ENCODE measurements at places on chromosomes 6 and 20.

- no peak for DNase-seq
These were observed 368.5 kb upstream of the EPHA7 start for GRCh38 chr6:93787841-93788240.

- DNase-seq, result no peak
These were observed 11.5 kb downstream of the RNF146 start for GRCh38 chr6:127277878-127278843.

DNA sequence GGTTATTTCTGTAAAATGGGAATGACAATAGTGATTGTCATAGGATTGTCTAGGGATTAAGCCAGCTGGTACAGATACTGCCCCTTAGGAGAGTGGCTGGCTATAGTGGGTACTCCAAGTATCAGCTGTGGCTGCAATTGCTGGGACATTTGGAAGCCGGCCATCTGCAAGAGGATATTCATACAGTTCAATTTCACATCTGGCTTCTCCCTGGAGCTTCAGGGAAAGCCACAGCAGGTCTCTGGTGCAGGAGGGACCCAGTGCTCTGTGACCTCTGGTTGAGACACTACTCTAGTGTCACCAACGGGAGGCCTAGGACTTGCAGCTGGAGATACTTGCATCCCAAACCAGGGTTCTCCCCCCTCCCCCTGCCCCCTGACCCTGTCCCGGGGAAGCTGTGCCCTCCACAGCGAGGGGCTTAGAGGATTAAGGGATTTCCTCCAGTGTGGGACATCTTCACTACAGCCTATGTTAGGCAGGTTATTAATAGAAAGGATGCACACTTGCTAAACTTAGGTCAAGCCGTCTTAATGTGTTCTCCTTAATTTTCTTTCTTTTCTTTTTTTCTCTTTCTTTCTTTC lies 2.7 kb downstream of the SLC2A10 start:
- DNase-seq, result no peak

DNA sequence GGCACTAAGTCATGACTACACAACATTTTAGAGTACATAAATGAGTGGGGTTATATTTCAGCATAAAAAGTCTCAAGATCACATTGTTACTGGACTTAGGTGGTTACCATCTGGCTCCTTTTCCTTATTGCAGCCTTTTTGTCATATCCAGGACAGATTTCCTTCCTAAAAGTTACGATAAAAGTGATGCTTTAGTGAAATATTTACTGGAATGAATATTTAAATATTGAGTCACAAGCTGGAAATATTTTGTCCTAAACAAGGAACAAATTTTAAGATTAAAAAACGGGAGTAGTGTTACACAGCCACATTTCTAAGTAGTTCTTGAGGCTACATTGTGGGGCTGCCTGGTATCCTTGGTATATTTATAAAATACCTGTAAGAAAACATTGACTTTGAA lies 52.2 kb downstream of the CDC40 start:
- DNase-seq, result no peak

DNA sequence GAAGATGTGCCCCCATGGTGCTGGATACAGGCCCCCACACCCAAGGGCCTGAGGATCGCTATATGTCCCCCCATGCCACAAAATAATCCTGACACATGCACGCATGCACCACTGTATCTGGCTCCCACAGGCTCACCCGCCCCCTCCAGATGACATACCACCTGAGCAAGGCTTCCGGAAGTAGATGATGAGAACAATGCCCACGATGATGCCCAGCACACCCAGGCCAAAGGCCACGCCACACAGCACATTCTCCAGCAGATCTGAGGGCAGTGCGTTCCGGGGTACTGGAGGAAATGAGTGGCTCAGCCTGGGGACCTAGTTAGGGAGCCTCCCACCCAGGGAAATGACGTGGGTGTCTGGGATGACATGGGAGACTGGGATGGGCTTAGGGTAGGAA lies 3.8 kb downstream of the HLA-DMA start:
- no peak for DNase-seq

DNA sequence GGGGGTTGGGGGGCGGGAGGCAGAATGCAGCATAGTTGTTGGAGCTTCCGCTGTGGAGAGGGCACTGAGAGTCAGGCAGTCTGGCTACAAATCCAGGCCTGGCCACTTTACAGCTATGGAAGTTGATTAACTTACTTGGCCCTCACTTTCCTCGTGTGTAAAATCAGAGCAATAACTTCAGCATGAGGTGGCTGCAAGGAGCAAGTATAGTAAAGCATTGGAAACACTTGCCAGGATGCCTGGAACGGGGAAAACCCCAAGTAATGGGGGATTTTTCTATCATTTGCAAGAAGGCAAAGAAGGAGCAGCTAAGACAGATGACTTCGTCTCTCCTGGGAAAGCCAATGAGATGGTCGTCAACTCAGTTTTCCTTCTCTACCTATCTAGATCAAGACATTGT lies 35.8 kb downstream of the AGPAT4 start:
- no peak for DNase-seq

GRCh38 chr6:5280920-5281319 lies 19.6 kb downstream of the FARS2 start:
- no peak for DNase-seq

DNA sequence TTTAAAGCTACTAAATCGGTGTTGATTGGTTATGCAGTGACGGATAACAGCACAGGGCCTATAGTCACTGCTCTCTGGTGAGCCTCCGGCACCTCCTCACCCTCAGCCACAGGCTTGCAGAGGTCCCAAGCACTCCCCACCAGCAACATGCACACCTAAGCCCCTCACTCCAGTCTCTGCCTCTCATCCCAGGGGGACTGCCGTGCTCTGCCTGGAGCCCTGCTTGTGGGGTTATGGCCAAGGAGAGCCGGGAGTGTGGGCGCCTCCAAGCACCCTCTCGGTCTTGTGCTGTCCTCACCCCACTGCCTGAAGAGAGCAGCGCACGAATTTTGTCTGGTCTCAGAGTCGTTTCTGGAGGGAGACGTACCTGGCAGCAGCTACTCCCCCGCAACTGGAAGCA lies 6.8 kb upstream of the EEF1A2 start:
- no peak for DNase-seq

- no peak for DNase-seq
These were observed 296.2 kb downstream of the RIMS1 start for GRCh38 chr6:72182337-72183246.

DNA sequence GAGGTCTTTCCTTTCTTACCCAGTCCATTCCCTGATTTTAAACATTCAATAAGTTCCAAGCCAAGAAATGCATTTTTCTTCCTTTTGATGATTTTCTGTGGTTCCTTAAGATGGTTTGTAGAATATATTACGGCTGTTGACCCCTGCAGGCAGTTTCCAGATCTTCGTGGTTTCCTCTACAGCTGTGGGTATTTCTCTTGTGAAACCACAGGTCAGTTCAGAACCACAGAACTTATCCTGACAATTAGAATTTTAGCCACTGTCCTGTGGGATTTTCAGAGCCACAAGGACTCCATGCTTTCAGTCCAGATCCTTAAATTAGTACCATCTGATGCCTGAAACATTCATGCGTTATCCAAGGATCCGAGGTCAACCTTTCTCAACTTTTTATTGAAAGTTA lies 29.7 kb upstream of the EXOC2 start:
- DNase-seq, result no peak

DNA sequence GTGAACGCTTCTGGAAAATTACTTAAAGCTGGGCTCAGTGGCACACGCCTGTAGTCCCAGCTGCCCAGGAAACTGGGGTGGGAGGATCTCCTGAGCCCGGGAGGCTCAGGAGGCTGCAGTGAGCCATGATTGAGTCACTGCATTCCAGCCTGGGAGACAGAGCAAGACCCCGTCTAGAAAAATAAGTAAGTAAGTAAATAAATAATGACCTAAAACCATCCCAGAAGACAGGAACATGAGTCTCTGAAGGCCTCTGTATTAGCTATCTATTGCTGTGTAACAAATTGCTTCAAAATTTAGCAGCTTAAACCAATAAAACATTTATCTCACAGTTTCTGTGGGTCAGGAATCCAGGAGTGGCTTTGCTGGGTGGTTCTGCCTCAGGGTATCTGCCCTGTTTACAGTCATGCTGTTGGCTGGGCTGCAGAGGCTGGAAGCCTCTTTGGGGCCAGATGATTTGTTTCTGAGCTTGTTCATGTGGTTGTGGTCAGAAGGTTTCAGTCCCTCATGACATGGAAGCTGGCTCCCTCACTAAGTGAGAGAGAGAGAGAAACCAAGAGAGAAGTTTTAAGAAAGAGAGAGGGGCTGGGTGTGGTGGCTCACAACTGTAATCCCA lies 48.4 kb upstream of the NCOA3 start:
- DNase-seq, result no peak

DNA sequence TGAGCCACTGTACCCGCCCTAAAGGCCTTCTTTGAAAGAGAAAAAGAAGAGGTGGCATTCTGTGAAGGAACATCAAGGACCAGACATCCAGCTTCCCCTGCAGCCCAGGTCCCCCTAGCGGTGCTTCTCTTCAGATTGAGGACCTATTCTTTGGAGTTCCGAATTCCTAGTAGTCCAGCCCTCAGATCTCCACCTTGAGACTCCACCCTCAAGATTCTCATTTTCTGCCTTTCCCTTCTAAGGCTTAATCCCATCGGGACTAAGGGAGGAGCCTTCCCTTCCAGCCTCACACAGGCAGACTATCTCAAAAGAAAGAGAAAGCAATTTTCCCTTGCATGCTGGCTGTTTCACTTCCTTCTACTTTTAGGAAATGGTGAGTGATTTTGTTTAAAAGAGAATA lies 32.5 kb downstream of the MUC22 start:
- no peak for DNase-seq

- DNase-seq, result no peak
These were observed 642 bp downstream of the EEF1A2 start for GRCh38 chr20:63497946-63498935.

DNA sequence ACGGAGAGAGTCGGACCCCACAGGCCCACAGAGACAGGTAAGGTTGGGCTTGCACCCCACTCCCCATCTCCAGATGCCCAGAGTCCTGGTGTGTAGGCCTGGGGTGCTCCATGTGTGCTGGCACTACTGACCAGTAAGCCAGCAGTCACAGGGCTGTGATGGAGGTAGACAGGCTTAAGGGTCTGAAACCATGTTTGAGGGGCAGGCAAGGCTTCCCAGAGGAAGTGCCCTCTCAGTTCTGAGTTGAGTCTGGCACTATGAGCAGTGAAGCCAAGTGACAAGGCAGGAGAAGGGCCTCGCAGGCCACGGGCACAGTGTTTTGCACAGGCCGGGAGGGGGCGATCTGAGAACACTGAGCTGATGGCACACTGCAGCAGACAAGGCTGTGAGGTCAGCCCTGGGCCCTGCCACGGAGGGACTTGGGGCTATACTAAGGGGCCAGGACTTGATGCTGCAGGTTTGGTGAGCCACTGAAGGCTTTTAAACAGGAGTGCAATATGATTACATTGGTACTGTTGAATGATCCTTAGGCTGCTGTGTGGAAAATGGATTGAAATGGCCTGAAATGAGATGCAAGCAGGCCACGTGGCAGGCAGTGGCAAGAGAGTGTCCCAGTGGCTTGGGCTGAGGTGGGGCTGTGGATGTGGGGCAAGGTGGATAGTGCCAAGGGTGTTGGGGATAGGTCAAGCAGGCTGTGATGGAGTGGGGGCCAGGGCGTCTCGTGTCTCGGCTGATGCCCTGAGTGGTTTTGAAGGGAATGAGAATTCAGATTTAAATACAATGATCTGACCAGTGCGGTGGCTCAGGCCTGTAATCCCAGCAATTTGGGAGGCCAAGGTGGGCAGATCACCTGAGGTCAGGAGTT lies 20.3 kb downstream of the TTBK1 start:
- peak; percentile 18 for DNase-seq

DNA sequence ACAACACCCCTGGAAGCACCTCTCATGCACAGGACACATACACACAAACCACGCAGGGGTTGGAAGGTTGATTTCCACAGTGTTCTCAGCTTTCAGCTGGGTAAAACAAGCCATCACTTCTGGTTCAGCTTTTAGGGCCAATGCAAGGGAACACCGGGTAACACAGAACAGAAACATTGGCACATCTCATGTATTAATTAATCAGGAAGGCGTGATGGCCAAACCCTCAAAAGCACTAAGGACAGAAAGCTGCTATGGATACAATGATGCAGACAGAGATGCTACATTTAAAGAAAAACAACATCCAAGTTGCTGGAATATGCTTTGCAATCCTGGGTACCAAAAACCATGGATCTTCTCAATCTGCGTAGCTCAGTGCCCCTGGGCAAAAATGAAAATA lies 104.3 kb upstream of the BEND6 start:
- DNase-seq, result no peak
